Stimulated activated CD8-positive, alpha-beta memory T cell treated with anti-CD3 and anti-CD28 coated beads, Interleukin-4, amount 100 ng/mL, for 1 hour (primary cell): ENCODE measurements at places on chromosomes 16 and 17.

DNA sequence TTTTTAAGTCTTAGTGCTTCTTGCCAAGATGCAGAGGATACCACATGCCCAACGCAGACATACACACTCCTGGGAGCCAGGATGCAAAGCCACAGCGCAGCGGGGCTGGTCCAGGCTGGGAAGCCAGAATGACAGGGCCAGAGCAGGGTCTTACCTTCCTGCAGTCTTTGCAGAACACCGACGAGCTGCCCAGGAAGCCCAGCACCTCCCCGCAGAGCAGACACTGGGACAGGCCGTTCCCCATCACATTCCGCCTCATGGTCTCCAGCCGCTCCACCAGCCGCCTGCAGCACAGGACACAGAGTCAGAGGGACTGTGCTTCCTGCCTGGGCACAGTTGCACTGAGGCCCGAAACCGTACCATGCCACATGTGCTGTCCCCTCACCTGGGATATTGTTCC lies 33.3 kb downstream of the RPH3AL start:
- no peak for DNase-seq

DNA sequence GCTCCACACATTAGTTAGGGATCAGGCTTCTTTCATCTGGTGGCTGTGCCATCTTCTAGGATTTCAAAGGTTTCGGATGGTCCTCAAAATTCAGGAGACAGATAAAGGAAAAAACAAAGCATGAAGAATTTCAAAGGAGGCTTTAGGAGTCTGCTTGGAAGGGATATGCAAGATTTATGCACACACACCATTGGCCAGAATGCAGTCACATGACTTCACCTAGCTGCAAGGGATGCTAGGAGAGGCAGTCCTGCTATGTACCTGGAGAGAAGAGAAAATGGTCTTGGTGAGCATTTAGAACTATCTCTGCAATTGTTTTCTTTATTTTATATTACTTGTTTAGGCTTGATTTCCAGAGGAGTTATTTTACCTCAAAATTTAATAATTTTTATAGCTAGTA lies 174.6 kb downstream of the PCTP start:
- DNase-seq: no peak

GRCh38 chr16:13463619-13464018 lies 456.3 kb upstream of the ERCC4 start:
- no peak for DNase-seq

GRCh38 chr17:44918006-44918405 lies 2.7 kb upstream of the GFAP start:
- DNase-seq: no peak

DNA sequence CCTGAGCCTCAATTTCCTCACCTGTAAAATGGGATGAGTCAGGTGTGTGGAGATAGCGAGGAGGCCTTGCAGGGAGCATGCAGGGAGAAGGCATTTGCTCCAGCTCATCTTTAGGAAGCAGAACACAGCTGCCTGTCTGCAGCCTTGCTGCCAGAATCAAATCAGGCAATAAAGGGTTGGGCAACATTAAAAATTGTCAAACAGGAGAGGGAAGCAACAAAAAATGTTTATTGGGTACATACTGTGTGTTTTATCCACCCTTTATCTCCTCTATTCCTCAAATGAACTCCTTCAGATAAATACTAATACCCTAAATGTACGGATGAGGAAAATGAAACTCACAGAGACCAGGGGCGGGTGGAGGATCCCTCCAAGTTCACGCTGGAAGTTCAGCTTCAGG lies 12.2 kb downstream of the KRT16 start:
- no peak for DNase-seq

DNA sequence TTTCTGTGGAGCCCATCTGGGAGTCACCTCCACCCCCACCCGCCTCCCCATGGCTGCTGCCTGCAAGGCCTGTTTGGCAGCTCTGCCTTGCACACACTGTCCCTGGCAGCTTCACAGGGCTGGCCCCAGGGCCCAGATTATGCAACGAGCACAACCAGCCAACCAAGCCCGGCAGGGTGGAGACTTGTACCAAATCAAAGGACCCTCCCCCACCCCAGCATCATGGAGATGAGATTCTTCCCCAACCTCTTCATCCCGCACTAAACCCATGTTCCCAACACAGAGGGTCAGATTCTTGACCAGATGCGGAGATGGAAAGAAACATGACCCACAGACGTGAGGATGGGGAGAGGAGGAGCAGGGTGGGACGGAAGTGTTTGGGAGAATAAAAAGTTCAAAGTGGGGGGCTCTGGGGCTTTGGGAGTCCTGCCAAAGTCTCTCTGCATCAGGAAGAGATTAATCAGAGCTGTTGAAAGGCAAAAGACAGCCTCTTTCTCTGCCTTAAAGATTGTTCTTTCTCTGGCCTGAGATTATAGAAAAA lies 3.8 kb downstream of the SMARCD2 start:
- no peak for DNase-seq

DNA sequence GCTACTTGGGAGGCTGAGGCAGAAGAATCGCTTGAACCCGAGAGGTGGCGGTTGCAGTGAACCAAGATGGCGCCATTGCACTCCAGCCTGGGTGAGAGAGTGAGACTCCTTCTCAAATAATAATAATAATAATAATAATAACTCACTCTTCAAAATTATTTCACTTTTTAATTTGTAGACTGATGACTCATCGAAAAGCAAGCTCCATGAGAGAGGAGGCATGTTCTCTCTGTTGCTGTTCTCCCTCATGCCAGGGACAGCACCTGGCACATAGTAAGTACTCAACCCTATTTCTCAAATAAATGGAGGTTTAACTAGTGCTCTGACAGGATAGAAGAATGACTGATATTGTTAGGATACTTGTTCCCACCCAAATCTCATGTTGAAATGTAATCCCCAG lies 265.3 kb downstream of the CEP112 start:
- no peak for DNase-seq

- no peak for DNase-seq
These were observed 19.9 kb downstream of the ARL4D start for GRCh38 chr17:43418441-43419374.

DNA sequence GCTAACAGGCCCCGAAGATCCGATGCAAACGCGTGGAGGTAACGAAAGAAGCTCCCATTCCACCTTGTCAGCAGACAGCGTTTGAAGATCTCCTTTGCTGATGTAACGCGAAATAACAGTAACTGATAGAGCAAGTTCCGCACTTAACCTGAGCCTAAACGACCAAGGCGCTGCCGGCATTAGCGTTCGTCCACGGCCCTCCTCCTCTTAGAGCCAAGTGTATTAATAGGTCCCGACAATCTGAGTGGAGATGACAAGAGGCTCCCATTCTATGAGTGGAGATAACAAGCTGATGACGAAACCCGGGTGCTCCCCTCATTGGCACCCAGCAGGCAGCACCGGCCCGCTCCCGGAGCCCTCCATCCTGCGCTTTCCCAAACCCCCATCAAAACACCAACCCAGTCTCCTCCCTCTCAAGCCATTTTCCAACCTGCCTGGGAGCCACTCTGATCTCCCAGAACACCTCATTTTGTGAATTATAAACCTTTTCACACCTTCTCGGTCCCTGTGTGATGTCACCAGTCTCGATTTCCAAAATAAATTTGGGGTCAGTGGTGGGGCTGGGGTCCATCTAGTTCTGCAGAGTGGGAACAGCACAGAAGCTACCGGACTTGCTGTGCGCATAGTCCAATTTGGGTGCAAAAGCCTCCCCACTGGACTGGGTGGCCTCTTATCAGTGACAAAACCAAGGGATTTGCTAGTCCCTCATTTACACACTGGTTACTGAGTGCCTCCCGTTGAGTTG lies 35.4 kb upstream of the ARL4D start:
- no peak for DNase-seq

DNA sequence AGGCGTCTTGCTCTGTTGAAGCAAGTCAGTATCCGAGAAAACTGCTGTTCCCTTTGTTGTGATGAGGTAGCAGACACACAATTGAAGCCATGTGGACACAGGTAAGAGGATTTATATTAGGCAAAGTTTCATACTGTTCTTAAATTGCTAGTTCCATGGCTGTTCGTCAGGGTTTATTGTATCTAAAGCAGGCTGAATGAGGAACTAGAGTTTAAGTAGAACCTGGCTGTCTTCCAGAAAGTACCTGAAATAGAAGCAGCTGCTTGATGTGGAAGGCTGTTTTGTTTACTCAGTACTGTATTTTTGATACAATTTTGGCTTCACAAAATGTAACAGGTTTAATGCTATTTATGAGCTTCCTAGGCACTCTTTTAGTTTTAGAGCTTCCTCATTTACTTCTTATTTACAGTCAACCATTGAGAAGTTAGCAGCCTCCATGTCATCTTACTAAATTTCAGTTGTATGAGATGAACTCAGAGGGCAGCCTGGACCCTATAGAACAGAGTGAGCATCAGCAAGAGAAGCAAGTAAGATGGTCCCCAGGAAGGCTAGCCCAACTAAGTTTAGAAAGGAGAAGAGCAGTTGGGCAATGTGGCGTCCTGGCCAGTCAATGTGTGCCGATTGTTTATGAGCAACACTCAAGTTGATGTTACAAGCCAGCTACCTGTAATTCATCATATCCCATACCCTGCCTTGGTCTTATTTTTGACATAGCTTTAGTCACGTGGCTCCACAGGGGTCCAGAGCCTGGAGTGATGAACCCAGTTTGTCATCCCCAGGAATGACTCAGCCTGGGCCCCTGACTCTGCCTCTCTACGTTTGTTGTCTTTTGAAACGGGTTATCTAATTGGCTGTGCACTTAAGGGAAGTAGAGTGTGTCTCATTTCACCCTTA lies 9.7 kb upstream of the ARL2BP start:
- DNase-seq: no peak
